ENCODE measurements at places on chromosomes 6 and 20.

DNA sequence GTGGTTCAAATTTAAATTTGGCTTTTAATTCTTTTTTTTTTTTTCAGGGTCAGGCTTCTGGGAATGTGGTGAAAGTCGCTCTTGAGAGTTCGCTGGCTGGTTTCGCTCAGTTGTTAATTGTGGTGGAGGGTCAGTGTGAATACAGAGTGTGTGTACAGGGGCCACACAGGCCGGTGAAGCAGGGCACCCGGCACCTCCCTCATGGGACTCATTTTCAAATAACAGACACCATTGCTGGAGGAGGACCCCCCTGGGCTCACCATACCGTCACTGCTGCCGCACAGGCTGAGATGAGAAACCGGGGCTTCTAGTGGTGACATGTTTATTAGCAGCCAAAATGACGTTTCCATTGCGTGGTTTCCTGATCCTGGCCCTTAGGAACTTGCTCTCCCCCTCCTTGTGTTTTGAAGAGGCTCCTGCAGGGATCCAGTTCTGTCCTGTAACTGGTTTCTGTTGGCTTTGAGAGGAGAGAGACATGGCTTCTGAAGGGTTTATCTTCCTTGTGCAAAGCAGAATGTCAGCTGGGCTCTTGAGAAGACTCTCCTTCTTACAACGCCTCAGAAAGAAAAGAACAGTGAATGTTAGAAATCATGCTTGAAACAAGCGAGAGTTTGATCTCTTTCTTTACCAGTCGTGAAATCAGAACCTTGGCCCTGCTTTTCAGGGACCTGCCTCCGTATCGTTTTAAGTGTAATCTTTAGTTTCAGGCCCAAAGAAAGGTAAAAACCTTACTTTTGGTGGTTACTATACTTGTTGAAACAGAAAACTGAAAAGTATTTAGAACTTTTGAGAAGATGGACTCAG lies 37.8 kb downstream of the DUSP22 start:
- DNase-seq, result no peak

- no peak for DNase-seq
These were observed 65.3 kb downstream of the AFG1L start for GRCh38 chr6:108359901-108360882.

DNA sequence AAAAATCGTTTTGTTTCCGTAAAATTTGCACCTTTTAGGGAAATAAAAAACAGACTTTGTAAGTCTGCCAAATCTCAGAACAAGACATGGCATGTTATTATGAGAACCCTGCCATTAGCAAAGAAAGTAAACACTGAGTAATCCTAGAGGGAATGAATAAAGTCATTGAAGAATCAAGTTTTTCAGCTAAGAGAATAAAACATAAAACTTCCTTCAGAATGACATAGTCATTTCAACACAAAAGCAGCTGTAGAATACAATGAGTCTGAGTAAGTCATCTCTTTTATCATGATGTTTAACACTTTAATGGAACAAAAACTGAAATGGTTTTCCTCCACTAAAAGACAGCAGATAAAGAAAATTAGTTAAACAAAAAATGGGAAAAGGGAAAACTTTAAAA lies 10.3 kb upstream of the DST start:
- DNase-seq, result no peak

DNA sequence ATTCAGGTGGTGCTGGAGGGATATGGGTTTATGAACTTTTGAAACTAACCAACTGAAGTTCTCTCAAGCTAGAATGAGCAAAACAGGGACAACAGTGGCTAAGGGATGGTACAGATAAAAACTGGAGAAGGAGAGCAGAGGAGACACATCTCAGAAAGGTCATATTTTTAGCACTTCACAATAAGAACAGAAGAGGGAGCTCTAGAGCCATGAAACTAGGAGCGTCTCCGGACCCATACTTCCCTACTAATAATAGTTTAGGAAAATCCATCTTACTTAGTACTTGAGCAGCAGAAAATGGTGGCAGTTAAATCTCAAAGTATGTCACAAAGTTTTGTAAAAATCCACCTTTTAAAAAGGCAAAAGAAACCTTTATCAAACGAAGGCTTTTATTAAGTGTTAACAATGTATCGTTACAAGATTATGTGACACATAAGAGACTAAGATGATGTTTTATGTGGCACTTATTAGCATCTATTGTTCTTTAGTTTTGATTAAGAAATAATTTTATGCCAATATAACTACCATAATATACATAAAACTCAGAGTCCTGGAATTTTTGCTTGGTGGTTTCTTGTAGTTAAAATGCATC lies 278.6 kb downstream of the TBC1D32 start:
- no peak for DNase-seq

DNA sequence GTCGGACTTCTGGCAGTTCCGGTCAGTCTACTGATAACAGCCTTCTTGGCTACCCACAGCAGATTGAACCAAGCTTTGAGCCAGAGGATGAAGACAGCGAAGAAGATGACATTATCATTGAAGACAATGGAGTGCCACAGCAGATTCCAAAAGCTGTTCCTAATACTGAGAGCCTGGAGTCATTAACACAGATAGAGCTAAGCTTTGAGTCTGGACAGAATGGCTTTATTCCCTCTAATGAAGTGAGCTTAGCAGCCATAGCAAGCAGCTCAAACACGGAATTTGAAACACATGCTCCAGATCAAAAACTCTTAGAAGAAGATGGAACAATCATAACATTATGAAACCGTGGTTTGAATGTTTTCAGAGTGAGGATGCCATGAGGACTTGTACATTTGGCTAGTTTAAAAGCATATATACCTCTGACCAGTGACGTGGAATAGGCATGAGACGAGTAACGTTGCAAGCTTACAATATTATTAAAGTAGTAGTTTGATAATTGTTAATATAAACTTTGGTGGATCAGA lies 18.8 kb downstream of the PARD6B start:
- no peak for DNase-seq

GRCh38 chr6:90460051-90460450 lies 126.8 kb downstream of the MAP3K7 start:
- DNase-seq, result no peak

- no peak for DNase-seq
These were observed 24.3 kb upstream of the FLRT3 start for GRCh38 chr20:14361509-14362345.

DNA sequence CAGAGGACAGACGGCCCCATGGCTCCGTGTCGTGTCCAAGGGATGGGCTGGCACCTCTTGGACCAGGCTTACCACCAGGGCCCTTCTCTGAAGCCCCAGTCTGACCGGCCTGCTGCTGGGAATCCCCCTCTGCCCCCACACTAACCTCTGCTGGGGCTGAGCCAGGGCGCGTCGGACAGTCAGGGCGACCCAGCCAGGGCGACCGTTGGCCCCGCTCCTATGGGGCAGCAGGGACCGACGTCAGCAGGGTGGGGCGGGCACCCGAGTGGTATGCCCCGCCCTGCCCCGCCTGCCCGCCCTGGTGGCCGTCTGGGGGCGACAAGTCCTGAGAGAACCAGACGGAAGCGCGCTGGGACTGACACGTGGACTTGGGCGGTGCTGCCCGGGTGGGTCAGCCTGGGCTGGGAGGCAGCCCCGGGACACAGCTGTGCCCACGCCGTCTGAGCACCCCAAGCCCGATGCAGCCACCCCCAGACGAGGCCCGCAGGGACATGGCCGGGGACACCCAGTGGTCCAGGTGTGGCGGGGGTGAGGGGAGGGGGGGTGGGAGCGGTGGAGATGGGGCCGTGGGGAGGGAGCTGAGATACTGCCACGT lies at the start of gene SLC17A9:
Gene SLC17A9 (plus strand): TSS at position 337 of the 595 bp plus-strand sequence. CDS start 122 bp downstream, at position 459.
- DNase-seq, result no peak

- no peak for DNase-seq
These were observed 653 bp downstream of the NAA20 start for GRCh38 chr20:20017844-20018185.

DNA sequence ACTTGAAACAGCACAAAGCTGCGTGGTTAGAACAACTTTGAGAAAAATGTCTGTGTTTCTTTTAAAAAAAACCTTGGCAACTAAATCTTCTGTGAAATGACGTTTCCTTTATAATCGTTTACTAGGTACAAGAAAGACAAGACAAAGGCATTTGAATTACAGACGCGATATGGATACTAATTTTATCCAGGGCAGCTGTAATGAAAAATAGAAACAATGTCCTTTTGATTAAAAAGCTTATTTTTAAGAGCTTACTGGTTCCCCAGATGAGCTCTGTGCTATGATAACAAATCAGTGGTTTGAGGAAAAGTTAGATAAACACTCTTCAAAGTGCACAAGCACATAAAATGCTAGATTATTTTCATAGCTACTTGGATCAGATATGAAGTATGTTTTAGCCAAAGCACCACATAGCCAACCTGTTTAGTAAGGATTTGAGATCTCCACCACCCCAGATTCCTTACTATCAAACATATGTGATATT lies 1.6 kb upstream of the SYNCRIP start:
- no peak for DNase-seq

DNA sequence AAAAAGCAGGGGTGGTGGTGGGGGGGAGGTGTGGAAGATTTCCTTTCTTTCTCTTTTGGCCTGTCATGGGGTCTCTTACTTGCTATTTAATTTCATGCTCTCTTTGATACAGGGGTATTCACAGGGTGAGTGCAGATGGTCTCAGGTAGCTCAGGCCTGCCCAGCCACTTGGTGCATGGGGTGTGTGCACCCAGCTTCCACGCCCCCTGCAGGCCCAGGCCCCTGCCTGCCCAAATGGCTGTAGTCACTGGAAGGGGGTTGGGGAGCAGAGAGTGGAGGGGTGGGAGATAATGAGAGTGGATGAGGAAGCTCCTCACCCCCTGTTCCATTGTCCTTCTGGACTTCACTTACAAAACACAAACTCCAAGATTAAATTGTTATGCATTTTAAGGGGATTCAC lies 133.6 kb upstream of the SGK1 start:
- DNase-seq, result no peak

DNA sequence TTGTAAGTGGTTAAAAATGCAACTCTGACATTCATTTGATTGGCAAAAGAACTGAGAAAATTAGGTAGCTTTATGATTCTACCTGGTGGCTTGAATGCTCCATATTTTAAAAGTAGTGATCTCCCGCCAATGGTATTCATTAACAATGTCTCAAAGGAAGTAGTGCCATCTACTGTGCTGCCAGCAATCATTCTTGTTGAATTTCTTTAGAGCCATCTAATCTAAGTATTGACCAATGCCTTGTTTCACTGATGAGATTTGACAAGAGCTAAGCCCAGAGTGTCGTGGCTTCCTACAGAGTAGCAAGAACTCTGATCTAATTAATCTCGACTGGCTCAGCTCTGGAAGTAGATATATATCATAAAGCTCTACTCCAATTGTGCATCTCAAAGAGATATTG lies 696.7 kb downstream of the C6orf118 start:
- DNase-seq, result no peak

DNA sequence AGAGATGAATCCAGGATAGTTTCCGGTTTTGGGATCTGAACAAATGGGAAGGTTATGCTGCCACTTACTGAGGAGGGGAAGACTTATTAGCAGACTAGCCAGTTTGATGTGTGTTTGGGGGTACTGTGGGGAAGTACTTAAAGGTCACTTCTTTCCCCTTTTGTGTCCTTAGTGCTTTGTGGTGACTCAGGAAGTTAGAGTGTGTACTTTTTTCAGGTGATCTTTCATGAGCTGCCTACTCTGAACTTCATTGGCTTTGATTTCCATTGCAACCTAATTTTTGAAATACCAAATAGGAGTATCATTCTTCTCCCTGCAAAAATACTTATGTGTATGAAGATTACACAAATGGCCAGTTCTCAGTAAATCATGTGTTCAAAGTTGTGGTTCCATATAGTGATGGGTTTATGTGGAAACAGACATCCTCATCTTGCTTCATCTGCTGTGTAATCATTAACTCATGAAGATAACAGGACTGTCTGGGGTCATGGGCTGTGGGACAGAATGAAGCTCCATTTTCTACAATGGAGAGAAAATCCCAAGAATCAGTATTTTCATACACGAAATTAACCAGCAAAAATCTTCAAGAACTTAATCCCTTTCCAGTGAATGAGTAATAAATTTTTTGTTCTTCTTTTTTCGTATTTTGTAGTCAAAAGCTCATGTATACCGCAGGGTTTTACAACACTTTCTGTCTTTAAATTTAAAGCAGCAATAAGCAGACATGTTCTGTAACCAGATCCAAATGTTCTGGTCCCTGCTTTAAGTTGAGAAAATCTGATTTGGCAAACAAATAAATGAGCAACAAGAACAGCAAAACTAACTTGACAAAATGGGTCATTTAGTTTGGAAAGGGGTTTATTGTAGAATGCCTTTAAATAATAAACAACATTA lies 272.2 kb upstream of the FLRT3 start:
- DNase-seq, result no peak

DNA sequence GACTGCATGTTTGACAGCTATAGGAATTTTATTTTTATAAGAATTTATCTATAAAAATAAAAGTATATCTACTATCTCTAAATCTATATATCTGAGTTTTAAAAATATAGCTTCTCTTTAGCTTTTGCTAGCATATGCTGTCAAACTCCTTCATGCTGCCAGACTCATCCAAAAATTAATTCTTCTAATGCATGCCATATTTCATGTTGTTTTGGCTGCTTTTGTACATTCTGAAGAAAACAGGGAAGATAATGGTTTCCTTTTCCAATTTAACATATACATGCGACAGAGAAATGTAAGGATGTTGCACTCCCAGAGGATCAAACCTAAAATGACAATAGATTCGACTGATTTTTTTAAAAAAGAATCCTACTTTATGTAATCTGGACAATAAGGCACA lies 577.2 kb upstream of the FLRT3 start:
- no peak for DNase-seq

DNA sequence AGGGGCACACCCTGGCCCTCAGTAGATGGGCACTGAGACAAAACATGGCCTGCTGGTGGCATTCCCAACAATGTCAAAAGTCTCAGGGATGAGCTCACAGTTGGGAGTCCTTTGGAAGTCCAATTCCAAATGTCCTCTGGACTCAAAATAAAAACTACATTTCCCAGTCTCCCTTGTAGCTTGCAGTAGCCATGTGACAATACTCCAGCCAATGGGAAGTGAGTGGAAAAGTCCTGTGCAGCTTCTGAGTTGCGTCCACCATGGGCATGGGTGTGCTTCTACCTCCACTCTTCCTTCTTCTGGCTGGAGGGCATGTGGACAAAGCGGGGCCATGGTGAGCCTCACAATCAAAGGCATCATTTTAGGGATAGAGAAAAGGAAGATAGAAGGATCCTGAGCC lies 5.8 kb upstream of the ADAM33 start:
- no peak for DNase-seq

DNA sequence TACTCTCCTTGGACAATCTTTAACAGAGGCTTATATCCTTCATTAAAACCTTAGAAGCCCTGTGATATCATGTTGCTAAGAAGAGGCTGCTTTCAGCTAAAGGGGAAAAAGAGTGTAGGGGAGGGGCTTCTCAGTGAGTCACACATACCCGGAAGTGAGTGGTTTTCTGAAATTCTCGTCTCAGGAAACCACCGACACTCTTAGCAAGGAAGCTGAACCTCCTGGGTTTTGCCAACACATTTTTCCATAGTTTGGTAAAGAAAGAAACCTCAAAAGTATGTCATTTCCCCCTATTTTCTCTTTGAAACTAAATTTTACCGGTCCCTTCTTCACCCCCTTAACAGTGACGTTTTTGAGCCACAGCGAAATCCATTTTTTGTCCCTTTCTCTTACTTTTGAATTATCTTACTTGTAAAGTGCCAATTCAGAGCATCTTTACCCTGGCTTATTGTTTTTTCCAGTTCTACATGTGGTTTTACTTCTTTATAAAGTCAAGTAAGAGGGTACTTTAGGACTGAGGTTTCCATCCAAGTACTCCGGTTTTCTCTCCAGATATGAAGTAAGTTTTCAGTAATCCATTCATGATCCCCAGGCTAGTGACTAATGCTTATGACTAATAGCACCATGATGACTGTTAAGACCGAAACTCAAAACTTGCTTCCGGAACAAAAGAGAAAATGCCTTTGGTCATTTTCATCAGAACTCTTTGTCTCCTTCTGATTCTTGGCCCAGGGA lies 219.3 kb downstream of the ARHGAP18 start:
- peak; percentile 69 for DNase-seq
